ENCODE measurements at places on chromosomes 2 and 18.

GRCh38 chr2:226760412-226761194 is 39.0 kb downstream of the IRS1 start:
- DNase-seq: no peak

DNA sequence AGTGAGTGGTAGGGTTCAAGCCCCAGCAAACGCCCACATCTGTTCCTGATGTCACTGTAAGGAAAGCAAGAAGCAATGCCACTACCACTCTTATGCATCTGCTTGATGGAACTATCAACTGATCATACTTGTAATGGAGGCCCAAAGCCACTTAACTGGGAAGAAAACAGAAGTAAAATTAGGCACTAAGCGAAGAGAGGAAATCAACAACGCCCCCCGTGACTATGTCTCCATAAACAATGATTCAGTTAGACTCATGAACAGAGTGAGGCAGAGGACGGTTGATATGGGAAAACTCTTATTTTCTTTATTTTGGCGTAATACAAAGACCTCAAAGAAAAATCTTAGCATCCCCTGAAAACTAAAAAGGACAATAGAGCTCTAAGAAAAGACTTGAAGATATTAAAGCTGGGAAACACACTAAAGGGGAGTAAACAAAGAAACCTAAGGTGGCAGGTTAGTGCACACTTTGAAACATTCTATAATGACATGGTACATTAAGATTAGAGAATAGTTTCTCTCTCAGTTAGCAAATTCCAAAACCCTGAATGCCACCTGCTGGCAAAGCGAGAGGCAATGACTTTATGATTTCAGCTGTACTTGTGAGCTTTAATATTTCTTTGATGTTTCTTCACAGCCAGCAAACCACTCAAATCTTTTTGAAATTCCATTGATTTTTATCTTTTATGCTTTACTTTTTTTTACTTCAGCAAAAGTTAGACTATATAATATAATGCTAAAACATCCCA is 86.5 kb downstream of the LRP2 start:
- no peak for DNase-seq

DNA sequence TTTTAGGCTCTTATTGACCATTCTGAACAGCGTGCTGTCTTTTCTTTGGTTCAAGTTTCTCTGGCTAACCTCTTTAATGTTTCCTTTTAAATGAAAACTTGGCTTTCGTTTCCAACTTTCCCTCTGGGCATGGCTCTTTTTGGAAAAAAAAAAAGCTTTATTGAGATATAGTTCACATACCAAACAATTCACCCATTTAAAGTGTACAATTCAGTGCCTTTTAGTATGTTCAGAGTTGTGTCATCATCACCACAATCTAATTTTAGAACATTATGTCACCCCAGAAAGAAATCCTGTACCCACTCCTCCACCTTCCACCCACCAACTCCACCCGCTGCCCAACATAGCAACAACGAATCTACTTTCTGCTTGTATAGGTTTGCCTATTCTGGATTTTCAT is 322.4 kb downstream of the ADCYAP1 start:
- no peak for DNase-seq

- DNase-seq: no peak
These were observed 345.0 kb downstream of the NCKAP5 start for GRCh38 chr2:133223226-133223625.

DNA sequence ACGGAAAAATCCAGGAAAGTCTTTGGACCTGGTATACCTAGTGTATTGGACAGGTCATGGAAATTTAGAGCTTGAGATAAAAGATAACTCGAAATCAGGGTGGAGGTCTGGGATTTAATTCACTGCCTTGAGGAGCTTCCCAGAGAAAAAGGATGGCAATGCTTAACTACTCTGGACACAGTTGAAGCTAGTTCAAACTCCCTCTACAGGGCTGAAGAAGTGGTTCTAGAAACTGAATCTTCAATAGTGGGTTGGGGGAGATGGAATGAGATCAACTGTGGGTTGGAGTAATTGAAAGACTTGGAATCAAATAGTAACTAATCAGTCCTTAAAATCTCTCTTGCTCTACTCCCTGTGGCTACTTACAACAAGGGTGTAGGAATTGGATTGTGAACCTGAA is 600.1 kb downstream of the IRS1 start:
- DNase-seq: no peak

DNA sequence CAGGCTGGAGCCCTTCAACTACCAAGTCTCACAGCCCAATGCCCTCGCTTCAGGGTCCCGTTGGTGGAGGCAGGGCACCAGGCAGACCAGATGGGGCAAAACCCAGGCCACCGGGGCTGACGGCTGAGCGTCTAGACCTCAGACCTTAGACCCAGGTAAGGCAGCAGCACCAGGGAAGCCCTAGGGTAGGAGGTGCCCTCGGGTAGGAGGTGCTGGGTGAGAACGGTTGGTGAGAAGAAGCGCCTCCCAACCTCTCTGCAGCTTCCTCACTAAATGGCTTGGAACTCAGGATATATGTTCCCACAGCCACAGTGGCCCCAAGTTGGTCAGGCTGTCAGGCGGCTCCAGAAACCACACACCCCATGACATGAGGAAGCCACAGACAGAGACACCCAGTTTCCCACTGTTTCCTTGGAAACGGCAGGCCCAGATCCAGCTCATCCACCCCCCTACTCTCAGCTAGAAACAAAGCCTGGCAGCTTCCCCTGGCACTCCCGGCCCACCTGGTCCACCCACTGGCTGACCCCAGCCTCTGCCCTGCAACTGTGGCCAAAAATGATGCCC is 13.1 kb upstream of the MLPH start:
- no peak for DNase-seq

DNA sequence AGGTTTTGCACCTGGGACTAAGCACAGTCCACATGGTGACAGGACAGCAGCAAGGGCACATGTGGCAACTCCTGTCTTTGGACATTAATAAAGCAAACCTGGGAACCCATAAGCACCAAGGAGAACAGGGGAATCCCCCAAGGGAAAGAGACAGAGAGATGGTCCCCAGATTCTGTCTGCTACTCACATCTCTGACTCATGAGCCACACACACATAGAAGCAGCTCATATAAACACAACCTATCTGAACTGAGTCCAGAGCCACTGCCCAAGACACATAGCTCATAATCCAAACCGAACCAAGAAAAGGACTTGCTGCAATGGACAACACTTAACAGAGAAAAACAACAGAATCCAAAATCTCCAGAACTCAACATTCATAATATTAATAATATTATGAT is 82.5 kb downstream of the OSBPL1A start:
- DNase-seq: no peak

DNA sequence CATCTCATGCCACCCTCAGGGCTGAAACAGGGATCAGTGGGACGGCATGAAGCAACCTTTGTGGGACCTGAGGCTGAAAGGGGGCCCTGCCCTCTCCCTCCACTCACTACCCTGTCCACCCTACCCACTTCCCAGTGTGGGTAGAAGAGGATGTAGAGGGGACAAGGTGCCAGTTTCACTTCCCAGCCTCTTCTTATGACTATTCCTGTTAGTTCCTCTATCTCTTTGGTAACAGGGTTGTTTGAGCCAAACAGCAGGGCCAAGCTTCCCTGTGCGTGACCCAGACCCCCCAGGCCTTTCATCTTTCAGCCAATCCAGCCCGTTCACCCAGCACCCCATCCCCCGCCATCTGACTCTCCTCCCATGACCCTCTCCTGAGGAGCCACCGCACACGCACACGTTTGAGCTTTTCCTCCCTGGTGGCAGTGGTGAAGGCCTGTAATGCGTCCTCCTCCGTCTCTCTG is 82.3 kb downstream of the STPG4 start:
- no peak for DNase-seq
